ENCODE measurements at places on chromosomes 5 and 9. TPM values are rescaled to one million over a fixed set of nuclear protein-coding genes. Genes with fewer than 3 reads are reported as not detected.

The SELENOP gene
- total RNA-seq: 0.61 TPM

The ZNF367 gene
- 39.5 TPM for total RNA-seq

The SLC34A3 gene
- not detected for total RNA-seq

The PCDHGA12 gene
- total RNA-seq: 6.1 TPM

- no peak for DNase-seq
- H3K4me1 ChIP-seq: peaks cover 3% of the 10 kb centered on the region
- no peak overlapping the region for H3K27ac ChIP-seq
- no peaks in the 10 kb centered on the region for H3K27me3 ChIP-seq
- H3K4me3 ChIP-seq: no peak overlapping the region
Measured at GRCh38 chr5:80703291-80703690, 48.5 kb upstream of the DHFR start.

- no peaks in the 10 kb centered on the region for H3K27me3 ChIP-seq
- no peaks in the 10 kb centered on the region for H3K36me3 ChIP-seq
- H3K4me3 ChIP-seq: no peak overlapping the region
- no peak for DNase-seq
- H3K4me1 ChIP-seq: no peaks in the 10 kb centered on the region
Measured at GRCh38 chr5:132589467-132589866, 32.7 kb downstream of the RAD50 start.

DNA sequence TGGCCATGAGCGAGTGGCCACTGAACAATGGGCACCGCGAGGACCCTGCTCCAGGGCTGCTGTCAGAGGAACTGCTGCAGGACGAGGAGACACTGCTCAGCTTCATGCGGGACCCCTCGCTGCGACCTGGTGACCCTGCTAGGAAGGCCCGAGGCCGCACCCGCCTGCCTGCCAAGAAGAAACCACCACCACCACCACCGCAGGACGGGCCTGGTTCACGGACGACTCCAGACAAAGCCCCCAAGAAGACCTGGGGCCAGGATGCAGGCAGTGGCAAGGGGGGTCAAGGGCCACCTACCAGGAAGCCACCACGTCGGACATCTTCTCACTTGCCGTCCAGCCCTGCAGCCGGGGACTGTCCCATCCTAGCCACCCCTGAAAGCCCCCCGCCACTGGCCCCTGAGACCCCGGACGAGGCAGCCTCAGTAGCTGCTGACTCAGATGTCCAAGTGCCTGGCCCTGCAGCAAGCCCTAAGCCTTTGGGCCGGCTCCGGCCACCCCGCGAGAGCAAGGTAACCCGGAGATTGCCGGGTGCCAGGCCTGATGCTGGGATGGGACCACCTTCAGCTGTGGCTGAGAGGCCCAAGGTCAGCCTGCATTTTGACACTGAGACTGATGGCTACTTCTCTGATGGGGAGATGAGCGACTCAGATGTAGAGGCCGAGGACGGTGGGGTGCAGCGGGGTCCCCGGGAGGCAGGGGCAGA, 53.3 kb downstream of the JADE2 start:
- H3K36me3 ChIP-seq: no peaks in the 10 kb centered on the region
- no peak overlapping the region for H3K4me3 ChIP-seq
- no peak overlapping the region for H3K27ac ChIP-seq
- H3K4me1 ChIP-seq: no peaks in the 10 kb centered on the region

GRCh38 chr5:126376443-126376842, 46.8 kb upstream of the GRAMD2B start:
- no peaks in the 10 kb centered on the region for H3K27me3 ChIP-seq
- DNase-seq: no peak
- H3K36me3 ChIP-seq: no peaks in the 10 kb centered on the region
- H3K4me3 ChIP-seq: no peak overlapping the region
- no peak overlapping the region for H3K27ac ChIP-seq

Measured in glutamatergic neuron (in vitro differentiated cells).